Adipocyte (in vitro differentiated cells): ENCODE measurements at places on chromosomes 6 and 20.
A peak's percentile ranks its signal among the peaks of the same experiment; 100 is the strongest.

GRCh38 chr20:63240004-63240403 lies 4.3 kb downstream of the BIRC7 start:
- no peak for DNase-seq

- DNase-seq, result peak; percentile 83
Measured at GRCh38 chr6:33417128-33417902, 592 bp downstream of the CUTA start.

DNA sequence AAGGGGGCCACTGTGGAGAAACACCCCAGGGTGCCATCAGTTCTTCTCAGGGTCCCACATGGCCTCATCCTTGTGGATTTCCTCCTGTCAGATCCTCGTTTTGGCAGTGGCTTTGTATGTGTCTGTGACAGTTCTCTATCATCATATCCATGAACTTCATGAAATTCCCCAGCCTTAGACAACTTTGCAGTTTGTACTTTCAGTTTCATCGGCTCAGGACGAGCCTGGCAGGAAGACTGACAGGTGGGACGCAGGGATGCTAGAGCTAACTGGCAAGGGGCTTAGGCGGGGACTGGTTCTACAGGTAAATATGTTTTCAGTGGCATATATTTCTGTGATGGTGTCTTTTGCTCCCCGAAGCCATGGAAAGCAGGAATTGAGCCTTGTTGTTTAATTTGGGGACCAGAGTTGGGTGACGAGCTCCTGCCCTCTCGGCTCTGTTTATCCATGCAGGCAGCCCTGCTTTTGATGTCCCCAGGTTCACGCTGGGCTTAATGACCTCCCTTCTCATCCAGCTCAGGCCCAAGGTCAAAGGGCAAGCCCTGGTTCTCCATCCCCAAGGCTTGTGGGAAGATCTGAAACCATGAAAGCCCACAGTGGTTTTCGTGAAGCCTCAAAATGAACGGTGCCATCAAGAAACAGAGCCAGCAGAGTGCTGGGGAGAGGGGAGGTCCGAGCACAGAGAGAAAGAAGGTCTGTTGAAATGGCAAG lies 11.2 kb downstream of the SDCBP2 start:
- DNase-seq, result no peak

DNA sequence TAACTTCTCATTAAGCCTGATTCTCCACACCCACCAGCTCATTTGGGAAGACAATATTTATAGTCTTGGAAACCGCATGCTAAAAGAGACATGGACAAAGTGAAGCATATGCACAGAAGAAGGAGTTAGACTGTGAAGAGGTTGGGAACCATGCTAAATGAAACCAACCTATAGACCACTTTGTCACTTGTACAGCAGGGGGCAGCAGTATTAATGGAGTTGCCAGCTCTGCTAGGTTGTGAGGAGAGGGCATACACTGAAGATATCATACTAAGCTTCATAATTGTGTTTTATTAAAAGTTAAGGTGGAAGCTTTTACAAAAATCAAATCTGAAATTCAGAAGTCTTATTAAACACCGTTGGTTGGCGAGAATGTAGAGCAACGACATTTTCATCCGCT lies 38.3 kb upstream of the HMGCLL1 start:
- peak; percentile 67 for DNase-seq

DNA sequence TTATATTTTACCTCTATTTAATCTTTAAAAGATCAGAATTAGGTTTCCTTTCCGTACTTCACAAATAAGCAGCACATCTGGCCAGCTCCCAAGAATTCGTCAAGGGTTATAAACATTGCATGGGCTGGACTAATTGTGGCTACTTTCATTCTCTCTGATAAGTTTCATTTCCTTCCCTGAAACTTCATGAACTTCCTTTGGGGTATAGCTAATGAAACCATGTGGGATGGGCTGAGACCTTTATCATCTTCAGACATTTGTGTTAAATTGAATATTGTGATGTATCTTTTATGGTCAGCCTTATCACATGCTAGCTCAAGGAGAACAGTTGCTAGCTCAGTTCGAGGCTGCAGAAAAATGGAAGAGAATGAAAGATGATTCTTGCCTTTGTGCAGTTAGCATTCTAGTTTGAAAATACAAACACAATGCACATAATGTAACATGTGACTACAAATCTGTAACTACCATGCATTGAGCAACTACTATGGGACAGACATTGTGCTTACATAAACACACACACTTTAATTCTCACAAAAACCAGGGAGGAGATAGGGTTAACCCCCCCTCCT lies 1.7 kb upstream of the GMPR start:
- DNase-seq, result peak; percentile 84

DNA sequence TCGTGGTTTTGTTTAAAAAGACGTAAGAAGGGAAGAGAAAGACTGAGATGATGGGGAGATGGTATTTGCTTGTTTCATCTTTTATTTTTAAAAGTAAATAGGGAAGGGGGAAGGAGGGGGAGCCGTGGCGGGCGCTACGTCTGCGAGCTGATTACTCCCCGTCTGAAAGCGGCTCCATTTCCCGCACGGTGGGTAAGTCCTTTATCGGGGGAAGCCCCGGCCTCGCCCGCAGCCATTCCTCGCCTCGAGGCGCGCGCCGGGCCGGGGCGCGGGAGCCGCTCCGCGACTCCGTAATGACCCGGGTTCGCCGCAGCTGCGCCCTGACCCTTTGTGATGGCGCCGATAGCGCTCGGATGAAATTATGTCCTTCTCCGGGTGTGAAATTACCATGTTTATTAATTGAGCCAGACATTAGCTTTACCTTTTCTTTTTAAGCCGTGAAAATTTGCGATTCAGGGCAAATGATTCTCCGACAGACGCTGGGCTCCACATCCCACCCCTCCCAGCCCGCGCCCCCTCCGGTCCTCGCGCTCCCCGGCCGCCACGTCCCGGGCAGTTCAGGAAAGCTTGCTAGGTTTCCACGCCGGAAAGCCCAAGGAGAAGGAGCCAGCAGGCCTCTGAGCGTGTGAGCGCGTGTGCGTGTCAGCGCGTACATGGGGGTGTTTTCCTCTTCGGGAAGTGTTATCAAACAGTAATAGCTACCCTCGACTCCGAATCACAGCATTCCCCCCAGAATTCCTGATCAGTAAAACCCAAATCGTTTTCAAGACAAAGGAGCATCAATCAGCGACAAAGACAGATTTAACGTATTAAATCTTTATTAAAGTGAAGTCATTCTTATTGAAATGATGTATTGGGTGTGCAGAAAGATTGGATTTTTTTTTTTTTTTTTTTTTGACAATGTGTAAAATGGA lies 30.0 kb downstream of the TFAP2A start:
- DNase-seq, result no peak

GRCh38 chr20:38855356-38855755 lies 49.9 kb downstream of the PPP1R16B start:
- DNase-seq, result peak; percentile 13

- DNase-seq, result peak; percentile 86
Measured at GRCh38 chr6:57190140-57190539, 18.0 kb downstream of the BAG2 start.

GRCh38 chr6:13053006-13053461 lies 275.3 kb downstream of the TBC1D7 start:
- DNase-seq, result no peak

DNA sequence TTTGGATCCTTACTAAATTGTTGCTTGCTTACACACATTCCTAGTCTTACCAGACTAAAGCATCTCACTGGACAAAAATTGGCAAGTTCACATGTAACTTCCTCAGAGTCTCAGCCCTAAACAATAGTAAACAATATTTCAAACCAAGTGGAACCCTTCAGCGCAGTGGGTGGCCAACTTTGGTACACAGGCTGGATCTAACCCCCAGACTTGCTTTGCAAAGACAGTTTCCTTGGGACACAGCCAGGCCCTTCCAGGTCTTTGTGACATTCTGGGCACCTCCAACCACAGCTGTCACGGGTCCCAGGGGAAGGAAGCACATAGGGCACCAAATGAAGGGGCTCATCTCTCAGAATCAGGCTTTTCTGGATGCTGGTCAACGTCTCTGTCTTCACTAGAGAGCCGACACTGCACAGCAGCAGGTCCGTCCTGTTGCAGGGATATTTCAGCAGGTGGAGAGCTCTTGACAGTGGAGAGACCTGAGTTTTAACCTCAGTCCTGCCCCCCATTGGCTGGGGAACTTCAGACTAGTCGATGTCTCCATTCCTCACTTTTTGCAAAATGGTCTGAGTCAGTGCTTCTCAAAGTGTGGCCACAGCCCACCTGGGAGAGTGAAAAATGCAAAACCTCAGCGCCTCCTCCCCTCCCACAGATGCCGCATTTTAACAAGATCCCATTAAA lies 91.4 kb downstream of the BFSP1 start:
- DNase-seq, result no peak

DNA sequence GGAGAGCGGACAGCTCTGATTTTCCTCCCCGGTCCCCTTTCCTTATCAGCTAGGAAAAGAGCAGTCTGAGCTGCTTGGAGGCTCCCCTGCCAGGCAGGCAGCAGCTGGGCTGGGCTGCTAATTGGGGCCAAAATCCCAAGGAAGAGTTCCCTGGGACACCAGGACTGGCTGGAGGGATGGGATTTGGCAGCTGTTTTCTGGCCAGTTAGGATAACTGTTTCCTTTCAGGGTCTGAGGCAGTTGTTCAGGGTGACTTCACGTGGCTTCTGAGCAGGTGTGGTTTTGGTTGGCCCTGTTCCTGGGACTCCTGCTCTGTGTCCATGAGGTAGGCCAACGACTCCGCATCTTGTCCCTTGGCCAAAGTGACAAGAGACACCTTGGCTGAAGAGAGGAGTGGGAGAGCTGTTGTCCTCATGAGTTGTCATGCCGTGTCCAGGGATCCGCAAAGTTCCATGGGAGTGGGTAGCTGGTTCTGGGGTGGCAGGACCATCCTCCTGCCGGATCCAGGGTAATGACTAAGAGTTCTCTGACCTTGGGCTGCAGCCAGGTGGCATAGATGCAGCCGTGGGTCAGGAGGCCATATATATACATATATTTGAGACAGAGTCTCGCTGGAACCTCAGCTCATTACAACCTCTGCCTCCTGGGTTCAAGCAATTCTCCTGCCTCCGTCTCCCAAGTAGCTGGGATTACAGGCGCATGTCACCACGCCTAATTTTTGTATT lies 21.2 kb downstream of the MRPS18A start:
- no peak for DNase-seq

GRCh38 chr6:21733311-21733710 lies 139.8 kb downstream of the SOX4 start:
- DNase-seq, result peak; percentile 44

DNA sequence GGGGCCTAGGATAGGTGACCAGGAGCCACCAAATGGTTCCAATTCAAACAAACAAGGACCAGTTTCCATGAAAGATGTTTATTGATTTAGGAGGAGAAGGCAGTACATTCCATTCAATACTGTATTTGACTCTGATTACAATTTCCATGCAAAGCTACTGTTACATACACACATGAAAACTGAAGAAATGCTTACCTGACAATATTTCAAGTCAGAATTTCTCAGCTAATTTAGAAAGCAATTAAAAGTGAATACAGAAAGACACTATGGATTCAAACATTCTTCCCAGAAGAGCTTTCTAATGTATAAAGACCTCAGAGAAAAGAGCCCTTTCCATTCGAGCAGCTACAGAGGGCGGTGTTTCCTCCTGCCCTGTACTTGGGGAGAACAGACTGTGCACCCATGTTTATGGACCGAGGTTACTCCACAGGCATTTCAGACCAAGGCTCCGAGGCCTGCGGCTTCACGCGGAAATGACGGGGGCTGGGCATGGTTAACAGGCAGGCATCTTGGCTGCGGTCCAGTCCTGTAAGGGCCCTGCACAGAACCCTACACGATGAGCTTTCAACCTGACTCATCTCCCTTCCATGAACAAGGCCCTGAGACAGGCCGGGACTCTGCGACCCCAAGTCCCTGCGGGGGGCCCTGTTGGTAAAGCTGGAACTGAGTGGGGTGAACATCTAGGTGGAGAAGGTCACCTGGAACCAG lies 25.7 kb upstream of the TCFL5 start:
- DNase-seq, result peak; percentile 54

DNA sequence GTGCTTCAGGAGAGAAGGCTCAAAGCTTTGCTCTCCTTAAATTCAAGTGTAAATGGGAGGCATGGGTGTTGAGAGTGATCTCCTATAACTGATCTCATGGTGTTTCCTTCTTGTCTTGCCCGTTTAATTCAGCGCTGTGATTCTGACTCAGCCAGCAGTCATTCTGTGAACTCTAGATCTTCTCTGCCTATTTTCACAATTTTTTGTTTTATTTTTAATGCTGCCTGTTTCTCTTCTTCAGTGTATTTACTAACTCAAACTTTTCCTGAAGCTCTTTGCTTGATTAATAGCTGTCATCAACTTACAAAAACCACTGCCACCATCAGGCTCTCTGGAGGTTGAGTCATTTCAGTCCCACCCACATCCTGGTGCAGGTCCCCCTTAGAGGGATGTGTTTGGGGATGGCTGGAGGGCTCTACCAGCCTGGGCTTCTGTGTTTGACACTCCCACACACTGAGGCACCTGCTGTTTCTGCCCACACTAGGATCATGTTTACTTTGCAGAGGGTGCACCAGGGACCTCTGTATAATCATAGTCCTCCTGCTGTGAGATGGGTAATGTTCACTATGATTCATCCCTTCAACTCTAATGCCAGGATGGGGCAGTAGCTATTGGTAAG lies 94.0 kb downstream of the SHLD1 start:
- DNase-seq, result no peak

DNA sequence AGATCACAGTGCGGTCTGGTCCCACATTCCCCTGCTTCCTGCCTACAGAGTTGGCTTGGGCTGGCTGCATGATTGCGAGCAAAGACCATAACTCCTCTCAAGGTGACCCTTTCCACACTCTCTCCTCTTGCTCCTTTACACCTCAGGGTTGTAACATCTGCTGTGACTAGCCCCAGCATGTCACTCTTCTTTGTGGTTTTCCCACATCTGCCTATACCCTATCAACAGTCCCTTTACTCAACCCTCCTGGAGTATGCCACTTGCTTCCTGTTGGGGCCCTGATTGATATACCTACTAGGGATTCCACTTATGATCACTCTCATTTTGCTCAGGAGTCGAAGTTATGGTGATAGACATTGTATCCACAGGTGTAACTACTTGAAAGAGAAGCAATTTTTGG lies 58.9 kb upstream of the SGK1 start:
- no peak for DNase-seq

- no peak for DNase-seq
Measured at GRCh38 chr6:13437218-13437996, 50.0 kb downstream of the GFOD1 start.

- no peak for DNase-seq
Measured at GRCh38 chr20:45229264-45230056, 8.3 kb downstream of the SEMG2 start.

GRCh38 chr6:90846824-90847223 lies 260.0 kb upstream of the MAP3K7 start:
- no peak for DNase-seq

GRCh38 chr6:44262467-44263353 lies 2.6 kb downstream of the NFKBIE start:
- DNase-seq, result no peak

DNA sequence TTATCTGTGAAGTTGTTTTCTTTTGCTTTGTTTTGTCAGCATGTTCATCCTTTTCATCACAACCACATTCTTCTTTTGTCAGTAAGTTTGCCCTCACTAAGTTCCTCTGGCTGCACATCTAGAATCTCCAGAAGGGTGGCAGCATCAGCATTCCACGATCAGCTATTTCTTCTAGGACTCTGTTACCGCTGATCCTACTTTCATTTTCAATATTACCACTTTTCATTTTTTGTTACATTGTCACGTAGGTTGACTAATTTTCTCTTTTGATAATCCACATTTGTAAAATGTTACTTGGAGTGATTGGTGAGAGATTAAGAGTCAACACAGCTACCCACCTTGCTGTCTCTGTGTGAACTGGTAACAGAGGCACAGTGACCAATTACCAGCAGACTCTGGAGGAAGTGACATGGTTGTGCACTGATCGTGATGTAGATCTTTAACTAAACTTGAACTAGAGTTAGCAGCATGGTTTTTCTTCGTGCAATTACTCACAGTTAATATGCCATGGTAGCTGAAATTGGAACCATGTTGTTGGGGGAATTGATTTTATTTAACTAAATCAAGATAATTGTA lies 307.9 kb upstream of the SLC35B3 start:
- peak; percentile 17 for DNase-seq
